ENCODE measurements at places on chromosomes 5 and 9. TPM values are rescaled to one million over a fixed set of nuclear protein-coding genes. Genes with fewer than 3 reads are reported as not detected.

Gene TCF7
- 1.2 TPM for total RNA-seq

Gene SLC34A3
- total RNA-seq, result not detected

- DNase-seq, result no peak
These were observed 102.8 kb upstream of the GNA14 start for GRCh38 chr9:77750981-77751340.

DNA sequence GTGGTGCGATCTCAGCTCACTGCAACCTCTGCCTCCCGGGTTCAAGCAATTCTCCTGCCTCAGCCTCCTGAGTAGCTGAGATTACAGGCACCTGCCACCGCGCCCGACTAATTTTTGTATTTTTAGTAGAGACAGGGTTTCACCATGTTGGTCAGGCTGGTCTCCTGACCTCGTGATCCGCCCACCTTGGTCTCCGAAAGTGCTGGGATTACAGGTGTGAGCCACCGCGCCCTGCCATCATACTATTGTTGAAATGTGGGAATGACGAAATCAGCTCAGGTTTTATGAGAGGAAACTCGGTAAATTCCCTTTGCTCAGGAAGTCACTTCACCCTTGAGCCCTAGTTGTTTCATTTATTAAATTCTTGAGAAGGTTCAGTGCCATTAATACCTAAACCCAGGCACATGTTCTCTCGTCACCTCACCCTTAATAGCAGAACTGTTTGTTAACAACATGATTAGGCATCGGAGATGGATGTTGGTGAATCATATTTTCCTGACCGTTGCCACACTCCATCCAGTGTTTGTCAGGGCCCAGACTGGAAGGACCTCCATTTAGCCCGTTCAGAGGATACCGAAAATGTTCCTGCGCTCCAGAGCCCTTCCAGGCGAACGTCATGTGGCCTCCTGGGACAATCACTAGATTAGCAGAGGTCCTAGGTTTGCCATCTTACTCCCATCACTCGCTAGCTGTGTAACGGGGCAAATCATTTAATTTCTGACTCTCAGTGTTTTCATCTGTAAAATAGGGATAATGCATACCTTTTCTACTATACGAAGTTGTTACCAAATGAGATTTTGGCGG lies 20.0 kb upstream of the CREBRF start:
- DNase-seq, result no peak

DNA sequence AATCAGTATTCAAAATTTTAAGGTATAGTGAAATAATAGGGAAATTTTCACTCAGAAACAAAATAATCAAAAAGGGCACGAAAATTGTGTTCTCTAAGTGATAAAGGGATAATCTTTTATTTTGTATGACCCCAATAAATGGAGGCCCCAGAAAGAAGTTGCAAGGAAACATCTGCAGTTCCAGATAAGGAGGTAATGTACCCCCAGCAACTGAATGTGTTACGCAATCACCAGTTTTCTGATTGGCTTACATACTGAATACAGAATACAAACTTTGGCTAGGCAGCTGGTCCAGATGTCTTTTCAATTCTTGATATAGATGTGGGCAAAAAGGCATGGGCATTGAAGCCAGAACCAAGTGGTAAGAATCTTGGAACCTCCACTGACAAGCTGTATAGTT lies 1.7 kb upstream of the TOPORS start:
- DNase-seq, result no peak

All from chondrocyte (in vitro differentiated cells).